Caco-2 (cell line): ENCODE measurements at places on chromosomes 3 and 15.

DNA sequence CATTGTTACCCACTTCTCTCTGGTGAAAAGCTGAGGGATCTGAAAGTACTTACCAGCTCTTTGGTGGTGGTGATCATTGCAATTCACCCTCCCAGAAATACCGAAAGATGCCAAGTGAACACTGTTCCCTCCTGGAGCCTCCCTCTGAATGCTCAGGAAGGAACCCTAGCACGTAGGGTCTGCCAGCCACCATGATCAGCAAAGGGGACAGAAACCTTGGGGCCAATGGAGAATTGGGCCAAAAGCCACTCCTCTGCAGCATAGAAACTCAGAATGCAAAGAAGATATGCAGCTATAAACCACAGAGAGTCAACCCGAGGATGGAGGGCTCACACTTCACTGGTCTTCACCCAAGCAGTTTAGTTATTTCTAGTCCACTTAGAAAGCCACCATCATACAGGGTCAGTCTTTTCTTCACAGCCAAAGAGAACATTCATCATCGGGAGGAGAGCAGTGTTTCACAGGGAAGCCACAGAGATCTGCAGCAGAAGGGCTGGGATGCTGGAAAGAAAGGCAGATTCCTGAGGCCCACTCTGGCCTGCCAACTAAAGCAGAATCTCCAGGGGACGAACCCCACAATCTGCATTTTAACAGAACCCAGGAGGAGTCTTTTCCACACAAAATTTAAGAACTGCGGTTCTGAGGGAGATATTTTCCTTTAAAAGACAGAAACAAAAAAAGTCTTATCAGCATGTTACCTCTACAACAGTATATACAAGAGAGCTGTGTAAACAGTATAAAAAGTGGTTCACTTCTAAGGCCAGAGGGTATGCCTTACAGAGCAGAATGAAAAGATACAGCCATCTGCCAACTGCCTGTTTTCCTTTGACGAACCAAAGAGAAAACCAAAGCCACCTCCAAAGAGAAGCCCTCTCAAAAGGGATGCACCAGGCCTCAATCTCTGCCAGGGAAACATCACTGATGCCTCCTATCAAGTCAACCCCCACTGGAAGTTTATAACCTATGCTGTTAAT lies 11.3 kb downstream of the TBC1D2B start:
- DNase-seq = no peak

DNA sequence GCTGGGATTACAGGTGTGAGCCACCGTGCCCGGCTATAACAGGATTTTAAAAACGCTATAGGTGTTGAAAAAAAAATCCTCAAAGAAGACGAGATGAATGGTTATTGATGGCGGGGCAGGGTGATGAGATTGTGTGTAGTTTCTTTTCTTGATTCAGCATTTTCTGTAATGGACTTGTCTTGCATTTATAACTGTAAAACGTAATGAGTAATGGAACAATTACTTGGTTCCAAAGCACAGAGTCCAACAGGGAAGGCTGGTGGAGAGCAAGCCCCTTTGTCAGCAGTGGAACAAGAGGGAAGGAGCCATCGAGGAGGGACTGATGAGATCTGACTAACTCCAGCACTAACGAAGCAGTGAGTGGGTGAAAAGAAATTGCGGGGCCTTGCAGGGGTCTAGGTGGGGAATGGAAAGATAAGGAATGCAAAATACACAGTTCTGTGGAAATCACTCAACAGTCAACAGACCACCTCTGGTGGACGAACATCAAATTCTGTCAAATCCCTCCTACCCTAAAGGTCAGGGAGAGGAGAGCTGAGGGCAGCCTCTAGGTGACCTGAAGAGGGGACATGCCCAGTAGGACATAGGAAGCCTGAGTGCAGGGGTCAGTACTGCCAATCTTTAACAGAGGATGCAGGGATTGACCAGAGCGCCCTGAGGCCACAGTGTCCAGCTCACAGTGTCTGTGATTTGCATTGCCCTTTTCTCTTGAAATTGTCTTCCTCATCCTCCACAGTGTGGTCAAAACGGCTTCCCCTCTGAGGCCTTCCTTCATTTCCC lies 23.1 kb upstream of the CDCP1 start:
- no peak for DNase-seq

DNA sequence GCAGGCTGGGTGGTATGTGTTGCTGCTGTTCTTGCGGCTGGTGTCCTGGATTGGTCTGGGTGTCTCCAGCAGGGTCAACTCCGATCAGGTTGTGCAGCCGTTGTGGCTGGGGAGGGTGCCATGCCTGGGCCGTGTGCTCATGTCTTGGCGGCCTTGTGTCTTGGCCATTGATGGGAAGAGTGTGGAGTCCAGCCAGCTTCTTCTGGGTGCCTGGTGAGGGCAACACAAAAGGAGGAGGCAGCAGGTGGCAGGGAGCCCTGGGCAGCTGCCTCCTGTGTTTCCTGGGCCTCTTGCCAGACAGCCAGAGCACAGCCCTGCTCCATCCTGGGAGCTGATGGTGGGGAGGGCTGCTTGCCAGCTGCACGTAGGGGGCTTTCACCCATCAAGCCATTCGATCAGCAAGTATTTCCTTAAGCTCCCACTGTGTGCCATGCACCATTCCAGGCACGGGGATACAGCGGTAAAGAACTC lies 4.3 kb downstream of the CHAC1 start:
- no peak for DNase-seq

DNA sequence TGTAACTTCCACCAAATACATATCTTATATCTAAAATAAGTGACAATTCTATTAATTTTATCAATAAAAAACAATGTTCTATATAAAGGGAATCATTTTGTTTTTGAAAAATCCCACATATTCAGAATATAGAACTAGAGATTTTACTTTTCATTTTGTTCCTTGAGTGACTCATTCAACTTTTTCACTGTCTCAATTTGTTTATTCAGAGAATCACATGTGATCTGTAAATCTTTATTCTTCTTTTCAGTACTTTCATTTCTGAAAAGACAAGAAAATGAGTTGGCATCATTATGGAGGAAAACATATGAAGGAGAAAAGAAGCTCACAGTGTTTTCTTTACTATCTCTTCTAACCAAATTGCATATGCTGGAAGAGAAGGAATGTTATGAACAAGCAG lies 35.0 kb downstream of the CIP2A start:
- DNase-seq = no peak

- no peak for DNase-seq
These were observed 8.1 kb downstream of the SPATA12 start for GRCh38 chr3:57068437-57069089.

DNA sequence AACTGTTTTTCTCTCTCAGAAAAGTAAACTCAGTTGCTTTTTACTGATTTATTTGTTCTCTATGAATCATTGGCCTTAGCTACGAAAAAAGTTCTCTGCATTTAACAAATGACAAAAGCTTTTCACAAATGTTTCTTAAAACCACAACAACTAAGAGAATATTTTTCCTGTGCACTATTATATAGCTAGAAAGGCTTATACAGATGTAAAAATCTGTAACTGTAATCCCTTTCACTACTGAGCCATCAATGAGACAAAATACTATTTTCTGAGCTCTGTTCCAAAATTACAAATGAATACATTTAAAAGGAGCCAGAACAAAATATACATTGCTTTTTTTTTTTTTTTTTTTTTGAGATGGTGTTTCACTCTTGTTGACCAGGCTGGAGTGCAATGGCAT lies 45.6 kb upstream of the PYGO1 start:
- DNase-seq = no peak

DNA sequence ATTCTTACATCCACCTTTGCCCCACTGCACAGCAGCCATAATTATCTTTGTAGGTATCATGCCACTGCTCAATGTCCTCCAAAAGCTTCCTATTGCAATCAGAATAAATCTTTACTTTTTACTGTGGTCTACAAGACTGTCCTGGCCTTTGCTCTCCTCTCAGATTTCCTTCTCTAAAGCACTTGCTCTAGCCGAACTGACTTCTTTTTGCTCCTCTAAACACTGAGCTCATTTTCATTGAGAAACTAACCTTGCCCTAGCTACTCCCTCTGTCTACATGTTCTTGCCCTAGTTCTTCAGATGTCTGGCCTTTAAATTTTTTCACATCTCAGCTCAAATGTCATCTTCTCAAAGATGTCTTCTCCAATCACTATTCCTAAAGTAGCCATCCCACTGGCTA lies 342.8 kb downstream of the TBC1D5 start:
- no peak for DNase-seq

DNA sequence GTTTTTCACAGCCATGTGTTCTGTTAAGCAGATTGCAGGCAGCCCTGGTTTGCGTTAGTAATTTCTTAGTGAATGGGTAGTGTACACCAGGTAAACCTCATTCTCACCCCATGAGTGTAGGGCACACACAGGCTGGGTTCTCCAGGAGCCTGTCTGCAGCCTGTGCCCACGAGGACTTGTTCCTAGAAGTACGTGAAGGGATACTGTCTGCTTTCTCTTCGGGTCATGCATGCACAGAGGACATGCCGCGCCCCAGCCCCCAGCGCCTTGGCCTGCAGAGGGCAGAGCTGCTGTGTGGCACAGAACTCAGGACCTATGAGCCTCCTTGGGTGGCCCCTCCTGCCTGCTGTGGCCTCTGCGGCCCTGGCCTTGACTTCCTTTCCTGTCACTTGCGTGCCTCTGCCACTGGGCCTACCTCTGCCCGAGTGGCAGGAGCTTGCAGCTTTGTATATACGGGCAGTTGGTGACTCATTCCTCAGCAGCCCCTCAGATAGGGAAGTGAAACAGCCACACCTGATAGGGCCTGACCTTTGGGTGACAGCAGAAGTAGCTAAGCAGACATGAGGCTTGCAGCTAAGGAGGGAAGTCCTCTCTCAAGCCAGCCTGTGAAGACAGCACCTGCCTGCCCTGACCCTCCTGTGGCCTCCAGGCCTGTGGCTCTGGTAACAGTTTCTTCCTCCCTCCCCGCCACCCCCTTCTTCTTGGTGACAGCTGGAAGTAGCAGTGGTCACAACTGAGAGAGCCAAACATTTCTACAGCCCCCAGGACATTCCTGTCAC lies 19.5 kb downstream of the PPCDC start:
- peak; percentile 79 for DNase-seq

DNA sequence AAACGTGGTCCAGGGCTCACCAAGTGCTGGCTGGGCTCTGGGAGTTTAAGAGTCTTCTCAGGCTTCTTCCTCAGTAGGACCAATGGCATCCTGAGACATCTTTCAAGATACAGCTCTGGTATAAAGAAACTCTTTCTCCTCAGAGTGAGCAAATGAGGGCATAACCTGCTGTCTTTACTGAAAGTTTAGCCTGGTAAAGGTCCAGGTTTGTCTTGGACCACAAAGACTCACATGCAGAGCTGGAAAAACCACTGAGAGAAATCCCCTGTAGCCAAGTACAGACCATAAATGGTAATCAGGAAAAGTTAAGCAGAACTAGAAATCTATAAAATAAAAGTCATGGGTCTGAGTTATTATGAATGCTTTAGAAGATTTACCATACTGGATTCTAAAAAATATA lies 23.1 kb downstream of the CD47 start:
- DNase-seq = no peak

GRCh38 chr15:37261685-37262084 lies 161.3 kb upstream of the MEIS2 start:
- DNase-seq = no peak

- no peak for DNase-seq
These were observed 192.0 kb downstream of the UBE3A start for GRCh38 chr15:25246641-25247406.

- no peak for DNase-seq
These were observed 7.8 kb downstream of the FAM240A start for GRCh38 chr3:46619845-46620778.

GRCh38 chr3:146640955-146641867 lies 36.1 kb upstream of the PLSCR5 start:
- peak; percentile 34 for DNase-seq

- no peak for DNase-seq
These were observed 51.7 kb downstream of the OTOL1 start for GRCh38 chr3:161548301-161548700.

DNA sequence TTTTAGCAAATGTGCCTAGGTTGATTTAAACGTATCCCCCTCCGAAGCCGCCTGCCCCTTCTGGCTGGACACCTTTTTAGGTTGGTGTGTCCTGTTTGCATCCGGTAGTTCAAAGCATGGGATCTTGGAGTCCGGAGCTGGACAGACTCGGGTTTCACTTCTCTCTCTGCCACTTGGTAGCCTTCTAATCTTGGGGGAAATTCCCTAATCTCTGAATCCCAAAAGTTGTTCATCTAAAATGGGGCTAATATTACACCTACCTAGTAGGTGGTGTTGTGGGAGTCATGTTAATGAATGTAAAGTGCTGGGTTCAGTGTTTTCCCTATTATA lies 760 bp downstream of the FANCI start:
- no peak for DNase-seq

DNA sequence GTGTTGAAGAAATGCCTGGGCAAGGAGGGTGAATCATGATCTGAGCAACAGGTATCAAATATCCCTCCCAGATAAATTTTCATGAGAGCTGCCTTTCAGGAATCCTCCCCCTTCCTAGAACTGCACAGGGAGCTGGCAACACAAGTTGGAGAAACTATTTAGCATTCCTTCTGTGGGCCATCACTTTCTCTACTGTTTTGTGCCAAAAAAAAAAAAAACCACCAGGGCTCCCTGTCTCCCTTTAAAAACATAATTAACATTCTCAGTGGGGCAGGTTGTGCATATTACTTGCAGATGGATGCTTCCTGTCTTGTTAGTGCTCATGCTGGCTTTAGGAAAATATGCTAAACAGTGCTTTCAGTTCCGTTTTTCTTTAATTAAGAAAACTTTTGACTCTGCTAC lies 234.9 kb upstream of the LMCD1 start:
- DNase-seq = no peak

DNA sequence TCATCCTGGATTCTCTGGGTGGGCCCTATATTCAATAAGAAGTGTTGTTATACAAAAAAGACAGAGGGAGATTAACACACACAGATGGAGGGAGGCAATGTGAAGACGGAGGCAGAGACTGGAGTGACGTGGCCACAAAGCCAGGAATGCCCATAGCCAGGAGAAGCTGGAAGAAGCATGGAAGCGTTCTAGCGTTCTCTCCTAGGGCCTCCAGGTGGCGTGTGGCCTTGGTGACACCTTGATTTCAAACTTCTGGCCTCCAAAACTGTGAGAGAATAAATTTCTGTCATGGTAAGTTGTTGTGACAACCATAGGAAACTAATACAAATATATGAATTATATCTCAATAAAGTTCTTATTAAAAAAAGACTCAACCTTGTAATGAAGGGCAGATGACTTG lies 21.3 kb downstream of the THBS1 start:
- DNase-seq = peak; percentile 47

DNA sequence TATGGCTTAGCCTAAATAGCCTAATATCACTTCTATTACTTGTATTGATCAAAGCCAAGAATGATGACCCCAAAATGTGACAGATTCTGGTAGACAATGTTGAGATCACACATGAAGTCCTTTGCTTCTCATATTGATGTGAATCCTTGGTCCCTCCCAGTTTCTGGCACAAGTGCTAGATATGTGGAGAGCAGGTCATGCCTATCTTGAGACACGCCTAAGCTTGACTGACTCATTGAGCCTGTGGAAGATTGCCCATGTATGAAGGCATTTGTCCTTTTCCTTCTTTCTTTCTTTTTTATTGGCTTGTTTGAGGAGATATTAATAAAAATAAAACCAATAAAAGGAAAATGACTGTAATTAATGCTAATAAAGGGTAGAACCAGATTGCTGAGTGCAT lies 54.0 kb upstream of the TMEM108 start:
- DNase-seq = no peak

GRCh38 chr3:55661141-55661540 lies 174.0 kb upstream of the WNT5A start:
- no peak for DNase-seq
